Left lung (tissue), 14 donors: ENCODE measurements at places on chromosomes 1 and 21. TPM values are rescaled to one million over a fixed set of nuclear protein-coding genes. Genes with fewer than 3 reads are reported as not detected.

Gene HNRNPU
- total RNA-seq: 263 TPM

Gene KIF14
- total RNA-seq: 0.71 TPM

Gene PLA2G2C
- total RNA-seq: not detected

Gene POU3F1
- not detected for total RNA-seq

Gene OR2L13
- not detected for total RNA-seq

DNA sequence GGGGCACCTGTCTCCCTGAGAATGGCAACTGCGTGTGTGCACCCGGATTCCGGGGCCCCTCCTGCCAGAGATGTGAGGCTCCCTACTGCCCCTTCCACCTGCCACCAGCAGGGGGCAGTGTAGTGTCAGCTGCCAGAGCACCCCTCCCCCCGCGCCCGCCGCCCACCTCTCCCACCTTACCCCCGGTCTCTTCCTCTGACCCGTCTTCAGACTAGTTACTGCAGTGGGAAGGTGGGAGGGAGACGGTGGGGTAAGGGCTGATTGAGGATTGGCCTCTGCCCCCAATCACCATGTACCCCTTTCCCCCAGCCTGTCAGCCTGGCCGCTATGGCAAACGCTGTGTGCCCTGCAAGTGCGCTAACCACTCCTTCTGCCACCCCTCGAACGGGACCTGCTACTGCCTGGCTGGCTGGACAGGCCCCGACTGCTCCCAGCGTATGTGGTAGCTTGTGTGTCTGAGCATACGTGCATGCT is 10.1 kb upstream of the LRRC71 start:
- H3K27ac ChIP-seq: no peak overlapping the region
- no peak overlapping the region for H3K4me3 ChIP-seq
- peak; percentile 85 for DNase-seq
- no peaks in the 10 kb centered on the region for H3K36me3 ChIP-seq

DNA sequence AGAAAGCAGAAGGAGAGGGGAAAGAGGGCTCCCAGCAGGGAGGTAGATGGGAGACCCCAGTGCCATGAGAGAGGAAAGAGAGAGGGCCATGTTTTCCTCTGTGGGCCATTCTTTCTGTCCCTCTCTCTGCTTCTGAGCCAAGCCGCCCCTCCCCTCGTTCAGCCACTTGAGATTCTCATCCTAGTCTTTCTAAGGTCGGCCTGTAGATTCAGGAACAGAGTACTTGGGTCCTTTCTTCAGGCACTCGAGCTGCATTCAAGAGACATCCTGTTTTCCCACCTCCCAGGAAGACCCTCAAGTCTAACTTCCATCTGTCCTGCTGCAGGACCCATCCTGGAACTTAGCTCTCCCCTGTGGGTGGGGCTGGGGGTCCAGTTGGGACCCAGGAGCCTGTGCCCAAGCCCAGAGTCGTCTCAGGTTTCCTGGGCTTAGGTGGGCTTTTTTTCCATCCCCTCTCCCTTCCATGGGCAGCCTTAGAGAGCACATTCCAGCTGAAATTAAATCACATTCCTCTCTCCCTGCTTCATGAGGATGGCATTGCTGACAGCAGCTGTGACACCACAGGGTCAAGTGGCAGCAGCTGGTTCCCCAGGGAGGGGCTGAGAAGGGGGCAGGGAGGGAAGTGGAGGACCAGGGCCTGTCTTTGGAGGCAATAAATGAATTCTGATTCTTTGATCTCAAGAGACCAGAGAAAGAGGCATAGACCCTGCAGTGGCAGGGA is 13.0 kb downstream of the NES start:
- peak overlapping the region; percentile 68 for H3K27ac ChIP-seq
- no peaks in the 10 kb centered on the region for H3K36me3 ChIP-seq
- H3K27me3 ChIP-seq: no peaks in the 10 kb centered on the region

DNA sequence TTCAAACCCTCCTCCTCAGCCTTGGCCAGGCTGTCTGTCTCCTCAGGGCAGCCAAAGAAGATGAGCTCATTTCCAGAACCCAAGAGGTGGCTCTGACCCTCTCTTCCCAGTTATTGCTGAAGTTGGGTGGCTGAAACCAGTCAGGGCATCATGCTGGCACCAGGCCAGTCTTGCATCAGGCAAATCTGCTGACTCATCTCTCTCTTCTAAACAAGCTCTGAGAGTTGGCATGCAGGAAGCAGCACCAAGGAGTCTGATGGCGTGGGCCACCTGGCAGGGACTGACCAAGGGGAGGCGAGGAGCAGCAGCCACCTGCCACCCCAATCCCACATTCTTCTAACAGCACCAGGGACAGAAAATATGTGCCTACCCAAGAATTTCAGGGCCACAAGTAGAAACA is 104.8 kb upstream of the ATP1A1 start:
- no peak overlapping the region for H3K4me3 ChIP-seq
- no peak overlapping the region for H3K27ac ChIP-seq
- H3K4me1 ChIP-seq: no peaks in the 10 kb centered on the region
- H3K36me3 ChIP-seq: no peaks in the 10 kb centered on the region

DNA sequence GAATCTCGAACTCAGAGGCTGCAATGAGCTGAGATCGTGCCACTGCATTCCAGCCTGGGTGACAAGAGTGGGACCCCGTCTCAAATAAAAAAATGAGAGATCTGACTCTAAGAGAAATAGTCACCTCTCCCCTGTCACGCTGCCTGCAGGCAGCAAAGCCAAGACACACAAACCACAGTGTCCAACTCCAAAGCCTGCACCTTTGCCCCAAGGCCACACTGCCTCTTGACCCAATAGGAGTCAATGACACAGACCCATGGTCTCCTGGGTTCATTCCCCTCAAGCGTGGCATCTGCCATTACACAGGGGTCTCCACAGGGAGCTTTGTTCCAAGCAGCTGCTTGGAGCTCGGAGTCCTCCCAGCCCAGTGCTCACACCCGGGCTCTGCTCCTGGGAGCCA is 46.3 kb downstream of the SLC9A1 start:
- H3K27ac ChIP-seq: no peak overlapping the region
- peaks cover 34% of the 10 kb centered on the region for H3K4me1 ChIP-seq
- H3K4me3 ChIP-seq: no peak overlapping the region
- no peak for DNase-seq

DNA sequence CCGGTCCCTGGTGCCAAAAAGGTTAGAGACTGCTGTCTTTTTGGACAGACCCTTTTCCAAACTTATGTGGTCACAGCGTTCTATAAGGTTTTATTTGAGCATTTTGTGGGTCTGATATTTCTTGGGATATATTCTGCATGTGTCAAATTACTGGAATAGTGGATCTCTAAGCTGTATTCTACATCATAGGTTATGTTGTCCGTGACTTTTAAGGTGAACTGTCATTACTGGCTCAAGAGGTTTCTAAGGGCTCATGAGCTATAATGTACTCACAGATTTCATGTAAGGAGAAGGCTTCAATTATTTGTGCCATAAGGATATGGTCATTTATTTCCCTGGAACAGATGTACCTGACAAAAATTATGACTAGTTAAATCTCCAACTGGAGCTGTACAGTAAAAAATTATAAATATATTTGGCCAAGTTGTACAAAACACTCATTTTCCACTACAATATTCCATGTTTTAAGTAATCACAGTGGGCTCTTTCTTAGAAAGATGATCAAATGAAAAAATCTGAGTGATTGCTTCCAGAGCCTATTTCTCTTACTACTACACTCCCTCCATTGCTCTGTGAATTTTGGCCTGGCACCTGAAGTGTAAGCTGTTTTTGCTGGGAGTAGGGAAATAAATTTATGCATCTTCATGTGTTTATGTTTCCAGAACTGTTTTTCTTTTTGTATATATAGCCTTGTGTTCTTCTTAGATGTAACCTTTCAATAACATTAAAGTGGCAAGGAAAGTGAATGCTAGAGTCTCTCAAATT is 538.1 kb upstream of the ZRANB2 start:
- H3K4me1 ChIP-seq: no peaks in the 10 kb centered on the region
- DNase-seq: no peak
- H3K27ac ChIP-seq: no peak overlapping the region
- no peaks in the 10 kb centered on the region for H3K36me3 ChIP-seq
- H3K27me3 ChIP-seq: no peaks in the 10 kb centered on the region
- no peak overlapping the region for H3K4me3 ChIP-seq

DNA sequence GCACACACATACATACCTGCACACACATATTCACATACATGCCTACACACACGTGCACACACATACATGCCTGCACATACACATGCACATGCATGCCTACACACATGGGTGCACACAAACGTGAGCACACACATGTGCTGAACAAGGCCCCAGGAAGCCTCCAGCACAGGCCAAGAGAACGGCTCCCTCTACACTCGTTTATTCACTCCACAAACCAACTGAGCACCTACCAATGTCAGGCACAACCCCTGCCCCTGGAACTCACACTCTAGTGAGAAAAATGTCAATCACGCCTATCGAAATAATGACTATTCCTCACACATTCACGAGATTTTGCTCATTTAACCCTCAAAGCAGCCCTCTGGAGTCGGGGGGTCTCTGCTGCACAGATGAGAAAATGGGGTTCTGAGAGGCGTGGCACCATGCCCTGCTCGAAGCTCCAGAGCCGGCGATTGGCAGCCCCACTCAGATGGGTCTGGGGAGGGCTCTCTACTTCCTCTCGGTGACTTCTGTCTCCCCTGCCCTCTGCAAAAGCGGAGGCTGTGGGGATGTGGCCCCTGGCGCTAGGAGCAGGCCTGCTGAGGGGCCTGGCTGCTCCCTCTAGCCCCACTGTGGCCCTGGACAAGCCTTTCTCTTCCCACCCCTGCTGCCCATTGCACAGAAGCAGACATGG is 90.2 kb upstream of the RUNX3 start:
- no peaks in the 10 kb centered on the region for H3K36me3 ChIP-seq
- no peak for DNase-seq
- H3K27me3 ChIP-seq: peaks cover 21% of the 10 kb centered on the region
- peaks cover 37% of the 10 kb centered on the region for H3K4me1 ChIP-seq
- H3K4me3 ChIP-seq: no peak overlapping the region

DNA sequence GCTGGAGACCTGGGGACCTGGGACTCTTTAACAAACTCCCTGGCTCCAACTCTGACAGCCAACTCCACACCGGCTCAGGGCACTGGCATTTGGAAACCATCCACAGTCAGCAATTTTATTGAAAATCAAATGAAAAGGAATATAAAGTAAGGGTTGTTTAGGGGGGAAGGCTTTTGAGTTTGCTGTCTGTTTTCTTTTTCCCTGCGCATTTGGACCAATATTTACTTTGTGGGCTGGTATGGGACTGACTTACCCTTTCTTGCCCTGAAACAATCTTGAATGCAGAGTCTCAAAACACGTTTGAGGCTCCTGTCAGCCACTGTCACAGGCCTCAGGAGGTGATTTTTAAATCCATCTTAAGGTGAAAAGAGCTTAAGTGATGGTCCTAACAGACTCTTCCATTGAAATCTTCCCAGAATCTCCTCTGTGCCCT is 15.4 kb upstream of the EFHD2 start:
- H3K4me1 ChIP-seq: no peaks in the 10 kb centered on the region
- no peaks in the 10 kb centered on the region for H3K36me3 ChIP-seq
- peaks cover under 1% of the 10 kb centered on the region for H3K27me3 ChIP-seq
- H3K27ac ChIP-seq: no peak overlapping the region

DNA sequence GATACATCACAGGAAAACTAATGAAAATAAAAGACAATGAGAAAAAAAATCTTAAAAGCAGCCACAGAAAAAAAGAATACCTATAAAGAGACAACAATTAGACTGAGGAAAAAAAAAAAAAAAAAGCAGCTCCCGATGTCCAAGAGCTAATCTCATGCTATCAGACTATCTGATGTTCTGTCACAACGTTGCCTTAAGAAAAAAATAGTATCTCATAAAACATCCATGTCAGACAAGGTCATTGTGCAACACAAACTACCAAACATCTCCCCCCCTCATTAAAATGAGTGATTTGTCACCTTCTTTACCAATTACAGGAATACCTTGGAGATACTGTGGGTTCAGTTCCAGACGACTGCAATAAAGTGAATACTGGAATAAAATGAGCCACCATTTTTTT is 68.9 kb downstream of the ZNF644 start:
- H3K36me3 ChIP-seq: peaks cover 5% of the 10 kb centered on the region
- no peak overlapping the region for H3K27ac ChIP-seq
- no peak overlapping the region for H3K4me3 ChIP-seq
- peaks cover 5% of the 10 kb centered on the region for H3K4me1 ChIP-seq
- DNase-seq: no peak
- H3K27me3 ChIP-seq: no peaks in the 10 kb centered on the region

GRCh38 chr1:167746013-167746672 is 24.4 kb downstream of the MPZL1 start:
- no peaks in the 10 kb centered on the region for H3K27me3 ChIP-seq
- DNase-seq: no peak
- peaks cover 14% of the 10 kb centered on the region for H3K4me1 ChIP-seq
- no peak overlapping the region for H3K27ac ChIP-seq
- H3K36me3 ChIP-seq: no peaks in the 10 kb centered on the region
